Lower lobe of right lung (tissue), 2 donors: ENCODE measurements at places on chromosomes 4 and X. TPM values are rescaled to one million over a fixed set of nuclear protein-coding genes. Genes with fewer than 3 reads are reported as not detected.

DNA sequence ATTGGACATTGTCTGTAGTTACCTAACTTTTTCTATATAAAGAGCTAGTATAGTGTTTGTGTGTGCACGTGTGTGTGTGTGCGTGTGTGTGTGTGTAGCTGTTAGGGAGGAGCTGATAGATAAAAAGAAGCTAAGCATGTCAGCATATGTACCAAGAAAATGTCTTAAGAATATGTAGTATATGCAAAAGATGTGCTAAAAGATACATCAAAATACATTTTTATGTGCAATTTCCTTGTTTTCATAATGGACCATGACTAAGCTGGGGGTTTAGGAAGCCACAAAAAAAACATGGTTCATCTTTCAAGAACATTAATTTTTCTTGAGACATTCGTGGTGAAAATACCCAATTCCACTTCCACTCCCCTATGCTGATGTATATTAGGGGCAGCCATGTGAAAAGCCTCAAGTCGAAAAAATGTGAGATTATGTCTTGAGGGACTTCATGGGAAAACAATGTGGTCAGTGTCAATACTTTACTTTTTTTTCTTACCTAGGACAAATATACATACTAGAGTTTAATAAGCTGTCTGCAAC, 1599.7 kb downstream of the ARAP2 start:
- no peak for DNase-seq

GRCh38 chrX:8731559-8732395, at the start of gene ANOS1:
Gene ANOS1 (minus strand): TSS chrX:8732137. CDS start chrX:8732036, 101 bp downstream.
- DNase-seq, result peak; percentile 81

GRCh38 chr4:26067035-26067434, 153.0 kb downstream of the SMIM20 start:
- no peak for DNase-seq

- no peak for DNase-seq
Measured at GRCh38 chrX:104864296-104864695, 298.3 kb downstream of the IL1RAPL2 start.

GRCh38 chrX:154351183-154352011, 23.0 kb downstream of the FLNA start:
- DNase-seq, result peak; percentile 54

- no peak for DNase-seq
Measured at GRCh38 chr4:153409412-153409811, 56.7 kb upstream of the TMEM131L start.

DNA sequence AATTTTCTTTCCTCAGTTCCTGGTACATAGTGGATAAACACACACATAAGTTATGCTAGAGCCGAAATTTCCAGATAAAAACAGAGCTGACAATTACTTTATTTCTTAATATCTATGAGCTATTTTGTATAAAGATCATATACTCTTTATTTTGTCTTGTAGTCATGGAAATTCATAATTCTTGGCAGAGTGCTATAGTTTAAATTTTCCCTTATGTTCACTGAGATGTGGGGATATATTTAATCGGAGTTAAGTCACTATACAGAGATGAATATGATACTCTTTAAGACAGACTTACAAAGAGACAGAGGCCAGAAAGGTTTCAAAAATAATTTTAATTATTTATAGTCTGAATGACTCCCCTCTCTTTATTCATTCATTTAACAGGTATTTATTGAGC, 89.7 kb downstream of the PPEF1 start:
- DNase-seq, result no peak

DNA sequence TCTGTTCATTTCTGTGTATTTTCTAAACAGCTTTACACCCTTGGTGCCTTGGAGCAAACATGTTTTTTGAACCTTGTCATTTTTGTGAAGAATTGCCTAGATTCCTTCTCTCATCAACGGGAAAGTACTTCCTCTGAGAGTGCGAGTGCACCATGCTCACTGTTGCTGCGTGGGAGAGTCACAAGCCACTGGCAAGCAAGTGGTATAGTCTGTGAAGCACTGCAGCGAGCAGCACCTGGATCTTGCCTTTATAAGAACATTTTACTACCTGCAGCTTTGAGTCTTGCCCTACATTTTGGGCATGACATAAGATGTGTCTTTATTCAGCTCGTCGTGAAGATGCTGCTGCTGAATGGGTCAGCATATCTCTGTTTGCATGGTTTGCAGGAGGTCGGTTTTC, 44.9 kb downstream of the HADH start:
- DNase-seq, result no peak

OTC gene
- total RNA-seq, result 0.71 TPM

PRSS48 gene
- total RNA-seq, result not detected
